ENCODE measurements at places on chromosomes 2 and 18.

- no peak for DNase-seq
These were observed 38.7 kb upstream of the POMC start for GRCh38 chr2:25207078-25207545.

- DNase-seq = no peak
These were observed 34.2 kb upstream of the GLI2 start for GRCh38 chr2:120701499-120701898.

DNA sequence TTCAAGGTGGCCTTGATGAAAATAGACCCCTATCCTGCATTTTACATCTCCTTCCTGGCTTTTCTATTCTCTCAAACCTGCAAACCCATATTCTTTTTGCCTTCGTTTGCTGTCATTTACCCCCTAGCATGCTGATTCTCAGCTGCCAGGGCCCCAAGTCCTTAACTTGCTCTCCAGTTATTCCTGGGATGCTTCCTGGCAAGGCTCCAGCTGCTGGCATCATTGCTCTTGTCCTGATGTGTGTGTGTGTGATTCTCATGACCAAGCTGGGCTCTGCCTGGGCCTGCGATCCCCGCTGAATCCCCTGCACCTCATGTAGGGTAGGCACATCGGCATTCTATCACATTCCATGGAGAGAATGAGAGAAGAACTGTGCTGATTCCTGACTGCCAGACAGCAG is 11.9 kb downstream of the NPAS2 start:
- DNase-seq = no peak

- no peak for DNase-seq
These were observed 64.0 kb downstream of the NDUFA10 start for GRCh38 chr2:239960929-239961661.

GRCh38 chr2:110771547-110772382 is 39.4 kb downstream of the ACOXL start:
- no peak for DNase-seq

DNA sequence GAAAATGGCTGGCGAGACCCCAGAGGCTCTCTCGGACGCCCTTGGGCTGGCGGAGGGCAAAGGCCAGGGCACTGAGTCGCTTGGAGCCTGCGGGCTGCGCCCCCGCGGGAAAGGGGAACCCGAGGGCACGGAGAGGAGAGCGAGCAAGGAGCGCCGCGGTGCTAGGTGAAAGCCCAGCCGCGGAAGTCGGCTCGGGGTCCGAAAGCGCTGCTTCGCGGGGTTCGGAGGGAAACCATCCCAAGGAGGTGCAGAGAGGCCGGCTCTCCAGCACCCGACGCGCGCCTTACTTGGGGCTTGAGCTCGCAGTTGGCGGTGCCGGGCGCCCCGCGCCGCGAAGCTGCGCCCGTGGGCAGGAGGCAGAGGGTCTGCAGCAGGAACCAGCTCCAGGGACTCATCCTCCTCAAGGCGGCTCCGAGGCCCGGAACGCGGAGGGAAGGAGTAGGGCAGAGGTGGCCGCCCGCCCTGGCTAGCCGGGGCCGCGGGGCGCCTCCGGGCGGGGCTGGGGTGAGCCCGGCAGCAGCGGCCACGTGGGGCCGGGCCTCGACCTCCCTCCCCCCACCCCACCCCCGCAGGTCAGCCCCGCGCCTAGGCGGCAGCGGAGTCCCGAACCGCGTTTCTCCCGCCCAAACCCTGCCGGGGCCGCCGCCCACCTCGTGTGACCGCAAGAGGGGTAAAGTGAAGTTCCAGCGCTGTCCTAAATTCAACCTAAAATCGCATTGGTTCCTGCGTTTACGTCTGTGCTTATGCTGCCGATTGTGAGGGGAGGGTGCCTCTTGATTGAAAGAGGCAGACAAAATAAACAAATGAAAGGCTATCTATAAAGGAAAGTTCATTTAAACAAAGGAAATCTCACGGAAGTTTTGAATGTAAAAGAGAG is at the start of gene TRABD2A:
TRABD2A (minus strand) TSS at position 440 of the 877 bp plus-strand sequence; CDS start at position 395, 45 bp downstream.
- peak; percentile 45 for DNase-seq

DNA sequence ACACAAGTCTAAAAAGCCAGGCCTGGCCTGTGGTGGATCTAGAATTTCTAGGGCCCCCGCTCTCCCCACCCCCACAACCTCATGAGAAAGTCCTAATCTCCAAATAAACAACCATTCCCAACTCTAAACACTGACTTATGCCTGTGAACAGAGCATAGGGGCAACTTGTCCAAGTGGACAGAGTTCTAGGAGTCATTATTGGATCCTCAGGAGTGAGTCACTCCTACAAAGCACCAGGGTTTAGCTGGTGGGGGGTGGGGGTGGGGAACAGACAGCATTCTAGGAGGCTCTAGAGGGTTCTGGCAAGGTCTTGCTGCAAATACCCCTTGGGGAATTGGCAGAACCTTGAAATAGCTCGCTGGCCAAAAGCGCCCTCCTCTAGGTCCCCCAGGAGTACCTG is 83.3 kb downstream of the ZCCHC2 start:
- peak; percentile 45 for DNase-seq

- DNase-seq = peak; percentile 84
These were observed at the start of gene PLA2R1 for GRCh38 chr2:160062292-160063005. PLA2R1 (minus strand) TSS chr2:160062615; CDS start chr2:160062403, 212 bp downstream.

- DNase-seq = peak; percentile 13
These were observed 332.5 kb downstream of the PID1 start for GRCh38 chr2:228938629-228939028.

DNA sequence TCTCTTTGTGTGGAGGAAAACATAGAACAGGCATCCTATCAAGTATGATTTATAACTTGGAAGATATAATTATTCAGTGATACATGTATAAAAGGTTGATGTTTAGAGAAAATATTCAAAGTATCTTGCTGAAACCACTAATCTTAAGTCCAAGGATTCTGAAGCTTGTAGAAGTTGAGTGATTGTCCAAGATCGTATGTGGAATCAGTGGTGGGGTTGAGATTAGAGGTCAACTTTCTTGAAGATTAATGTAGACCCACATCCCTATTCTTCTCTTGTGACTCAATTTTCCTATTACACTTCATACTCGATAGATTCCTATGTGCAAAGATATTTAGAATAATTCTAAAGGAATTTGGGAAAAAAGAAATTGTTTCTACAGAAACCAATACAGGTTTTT is 1565.9 kb upstream of the ACVR2A start:
- no peak for DNase-seq

DNA sequence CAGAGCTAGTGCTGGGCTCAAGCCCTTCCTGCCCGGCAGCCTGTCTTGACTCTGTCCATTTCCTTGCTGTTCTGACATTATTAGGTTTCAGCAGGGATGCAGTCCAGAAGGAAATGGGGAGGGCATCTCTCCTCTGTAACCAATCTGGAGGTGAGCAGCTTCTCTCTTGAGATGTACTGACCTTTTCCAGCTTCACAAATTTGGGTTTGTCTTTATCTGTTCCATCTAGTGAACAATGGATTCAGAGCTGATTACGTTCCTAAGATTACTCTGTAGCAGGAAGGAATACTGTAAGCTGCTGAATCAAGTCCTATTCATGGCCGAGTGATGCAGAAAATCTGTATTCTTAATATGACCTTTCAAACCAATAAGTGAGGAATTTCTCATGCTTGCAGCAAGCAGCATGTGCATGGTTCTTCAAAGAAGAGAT is 11.0 kb downstream of the PLA2R1 start:
- DNase-seq = peak; percentile 37

- no peak for DNase-seq
These were observed 15.8 kb upstream of the TLK1 start for GRCh38 chr2:171176516-171176915.

All from AG20443 (cell line).